ENCODE measurements at places on chromosomes 2 and 18.

DNA sequence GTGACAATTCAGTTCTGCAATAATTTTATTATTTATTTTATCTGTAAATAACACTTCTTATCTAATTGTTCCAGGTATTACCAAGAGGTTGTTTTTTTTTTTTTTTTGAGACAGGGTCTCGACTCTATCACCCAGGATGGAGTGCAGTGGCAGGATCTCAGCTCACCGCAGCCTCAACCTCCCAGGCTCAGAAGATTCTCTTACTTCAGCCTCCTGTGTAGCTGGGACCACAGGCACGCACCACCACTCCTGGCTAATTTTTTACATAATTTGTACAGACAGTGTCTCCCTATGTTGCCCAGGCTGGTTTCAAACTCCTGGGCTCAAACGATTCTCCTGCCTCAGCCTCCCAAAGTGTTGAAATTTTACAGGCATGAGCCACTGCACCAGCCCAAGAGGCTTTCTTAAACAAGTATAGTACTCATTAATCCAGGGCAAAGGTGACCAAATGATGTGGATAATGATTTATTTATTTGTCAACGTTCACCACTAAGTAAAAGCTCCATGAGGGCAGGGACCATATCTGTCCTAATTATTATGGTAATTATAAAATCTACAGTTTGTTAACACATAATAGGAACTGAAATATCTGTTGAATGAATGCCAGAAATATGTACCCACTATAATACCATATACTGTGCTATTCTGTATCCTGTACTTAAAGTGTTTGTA lies 12.0 kb downstream of the STK17B start:
- DNase-seq, result no peak

GRCh38 chr2:129821445-129821844 lies 158.0 kb upstream of the RAB6C start:
- no peak for DNase-seq

GRCh38 chr2:127106991-127107621 lies at the start of gene BIN1:
BIN1 (minus strand) TSS chr2:127107154; CDS start chr2:127106943, 211 bp downstream.
- peak; percentile 63 for DNase-seq

- no peak for DNase-seq
These were observed at the start of gene TCF23 for GRCh38 chr2:27148801-27149439. TCF23 (plus strand) TSS chr2:27149004; CDS start chr2:27149134, 130 bp downstream.

DNA sequence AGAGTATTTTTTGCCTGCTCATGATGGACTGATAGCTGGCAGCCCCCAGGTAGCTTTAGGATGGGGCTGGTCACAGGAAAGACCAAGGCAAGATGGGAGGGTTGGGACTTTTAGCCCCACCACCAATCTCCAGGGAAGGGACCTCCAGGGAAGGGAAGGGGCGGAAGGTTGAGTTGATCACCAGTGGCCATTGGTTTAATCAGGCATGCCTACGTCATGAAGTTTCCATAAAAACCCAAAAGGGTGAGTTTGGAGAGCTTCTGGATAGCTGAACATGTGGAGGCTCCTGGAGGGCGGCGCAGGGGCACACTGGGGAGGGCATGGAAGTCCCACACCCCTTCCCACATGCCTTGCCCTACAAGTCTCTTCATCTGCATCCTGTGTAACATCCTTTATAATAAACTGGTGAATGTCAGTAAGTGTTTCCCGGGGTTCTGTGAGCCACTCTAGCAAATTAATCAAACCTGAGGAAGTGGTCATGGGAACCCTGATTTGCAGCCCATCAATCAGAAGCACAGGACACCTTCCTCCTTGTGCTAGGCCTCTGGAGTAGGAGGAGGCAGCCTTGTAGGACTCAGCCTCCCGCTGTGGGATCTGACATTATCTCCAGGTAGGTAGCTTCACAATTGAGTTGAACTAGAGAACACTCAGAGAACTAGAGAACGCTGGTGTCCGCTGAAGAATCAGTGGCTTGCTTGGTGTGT lies 30.3 kb downstream of the RAB31 start:
- DNase-seq, result no peak

DNA sequence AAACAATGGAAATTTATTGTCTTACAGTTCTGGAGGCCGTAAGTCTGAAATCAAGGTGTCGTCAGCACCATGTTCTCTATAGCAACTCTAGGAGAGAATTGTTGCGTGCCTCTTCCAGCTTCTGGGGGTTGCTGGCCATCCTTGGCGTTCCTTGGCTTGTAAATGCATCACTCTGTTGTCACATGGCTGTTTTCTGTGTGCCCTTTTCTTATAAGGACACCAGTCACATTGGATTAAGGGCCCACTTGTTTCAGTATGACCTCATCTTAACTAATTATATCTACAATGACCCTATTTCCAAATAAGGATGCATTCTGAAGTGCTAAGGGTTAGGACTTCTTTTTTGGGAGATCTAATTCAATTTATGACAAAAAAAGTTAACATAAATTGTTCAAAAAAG lies 1.4 kb upstream of the PLEK start:
- no peak for DNase-seq

GRCh38 chr2:238667008-238667407 lies 180.9 kb upstream of the TWIST2 start:
- no peak for DNase-seq

- no peak for DNase-seq
These were observed 714 bp downstream of the HOXD10 start for GRCh38 chr2:176117162-176117822.

- no peak for DNase-seq
These were observed 6.2 kb downstream of the COPS9 start for GRCh38 chr2:240129731-240130392.

DNA sequence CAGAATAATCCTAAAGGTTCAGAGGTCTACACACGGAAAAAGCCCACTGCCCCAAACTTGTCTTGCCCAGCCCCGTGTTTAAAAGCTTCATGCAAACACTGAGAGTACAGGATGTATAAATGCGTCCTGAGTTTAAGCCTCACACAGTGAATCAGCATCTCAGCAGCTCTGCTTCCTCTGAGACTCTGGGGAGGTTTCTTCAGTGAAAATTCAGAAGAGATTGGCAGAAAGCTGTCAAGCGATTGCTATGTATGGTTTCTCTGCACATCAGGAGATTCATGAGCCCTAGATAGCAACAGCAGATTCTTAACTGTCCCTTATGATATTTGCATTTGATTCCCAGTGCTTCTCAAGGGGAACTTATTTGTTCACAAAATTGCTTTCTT lies 27.1 kb downstream of the CRACDL start:
- DNase-seq, result no peak

GRCh38 chr18:53025247-53025646 lies 685.2 kb downstream of the DCC start:
- DNase-seq, result no peak

- no peak for DNase-seq
These were observed 1312.3 kb upstream of the PIK3C3 start for GRCh38 chr18:40642692-40643229.

- no peak for DNase-seq
These were observed 181.1 kb downstream of the NEDD4L start for GRCh38 chr18:58225101-58225500.

- no peak for DNase-seq
These were observed 102.4 kb downstream of the TRIB2 start for GRCh38 chr2:12819103-12819475.

DNA sequence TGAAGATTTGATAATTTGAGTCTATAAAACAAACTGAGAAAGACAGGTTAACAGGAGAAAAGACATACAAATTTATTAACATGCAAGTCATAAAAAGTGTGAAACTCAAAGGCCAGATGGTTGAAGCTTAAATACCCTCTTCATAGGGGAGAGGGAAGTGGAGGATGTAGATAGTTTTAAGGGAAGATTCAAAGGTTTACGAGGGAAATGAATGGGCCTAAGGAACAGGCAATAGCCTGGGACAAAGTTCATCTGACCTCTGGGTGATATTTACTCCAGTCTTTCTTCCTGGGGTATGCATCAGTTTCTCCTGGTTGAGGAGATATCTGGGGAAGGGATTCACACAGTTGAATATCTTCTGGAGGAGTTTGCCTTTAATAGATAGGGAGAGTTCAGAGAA lies 215.0 kb upstream of the SP5 start:
- DNase-seq, result no peak

- DNase-seq, result no peak
These were observed 111.1 kb downstream of the TGFA start for GRCh38 chr2:70442301-70443077.

DNA sequence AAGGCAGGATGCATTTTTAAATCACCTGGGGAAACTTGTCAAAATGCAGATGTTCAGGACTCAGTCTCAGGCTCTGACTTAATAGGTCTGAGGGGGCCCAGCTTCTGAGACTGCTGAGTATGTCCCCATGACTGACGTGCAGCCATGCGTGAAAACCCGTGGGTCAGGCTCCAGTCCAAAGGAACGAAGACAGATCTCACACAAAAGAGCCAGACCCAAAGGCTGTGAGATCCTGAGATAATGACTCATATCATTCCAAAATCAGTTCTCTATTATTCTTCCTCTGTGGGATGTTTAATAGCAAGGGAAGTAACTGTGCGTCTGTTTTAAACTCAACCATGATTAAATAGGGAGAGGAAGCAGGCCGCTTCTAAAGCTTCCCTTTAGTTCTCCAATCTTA lies 107.4 kb upstream of the ACAA2 start:
- no peak for DNase-seq

DNA sequence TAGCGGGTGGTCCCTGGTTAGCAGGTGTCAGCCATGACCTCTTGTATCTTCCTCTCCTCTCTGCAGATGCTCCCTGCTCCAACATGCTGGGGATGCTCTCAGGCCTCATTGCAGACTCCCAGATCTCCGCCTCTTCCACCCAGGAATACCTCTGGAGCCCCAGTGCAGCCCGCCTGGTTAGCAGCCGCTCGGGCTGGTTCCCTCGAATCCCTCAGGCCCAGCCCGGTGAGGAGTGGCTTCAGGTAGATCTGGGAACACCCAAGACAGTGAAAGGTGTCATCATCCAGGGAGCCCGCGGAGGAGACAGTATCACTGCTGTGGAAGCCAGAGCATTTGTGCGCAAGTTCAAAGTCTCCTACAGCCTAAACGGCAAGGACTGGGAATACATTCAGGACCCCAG lies 60.8 kb downstream of the NRP2 start:
- DNase-seq, result no peak

GRCh38 chr2:33326100-33326499 lies 150.3 kb upstream of the RASGRP3 start:
- no peak for DNase-seq

- no peak for DNase-seq
These were observed 113.8 kb upstream of the EML6 start for GRCh38 chr2:54609647-54610046.

GRCh38 chr2:200455958-200456421 lies 53.9 kb downstream of the KCTD18 start:
- DNase-seq, result no peak

GRCh38 chr2:214019973-214020345 lies 390.9 kb upstream of the VWC2L start:
- DNase-seq, result no peak

DNA sequence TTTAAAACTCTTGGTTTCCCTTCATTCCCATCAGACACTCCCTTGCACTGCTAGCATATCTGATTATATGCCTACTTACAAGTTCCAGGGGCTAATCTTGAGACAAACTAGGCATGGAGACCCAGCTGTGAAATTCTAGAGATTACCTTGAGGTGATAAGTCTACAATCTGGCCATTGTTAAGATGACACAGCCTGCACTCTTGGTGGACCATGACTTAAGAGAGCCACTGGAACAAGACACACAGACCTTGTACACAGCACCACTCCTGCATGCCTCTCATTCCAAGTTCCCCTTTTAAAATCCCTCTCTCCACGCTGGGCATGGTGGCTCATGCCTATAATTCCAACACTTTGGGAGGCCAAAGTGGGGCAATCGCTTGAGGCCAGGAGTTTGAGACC lies 387.2 kb upstream of the DCC start:
- DNase-seq, result no peak

- DNase-seq, result no peak
These were observed 156.9 kb upstream of the GLI2 start for GRCh38 chr2:120578576-120579352.

- DNase-seq, result no peak
These were observed 34.7 kb upstream of the MBP start for GRCh38 chr18:77167251-77167650.

- no peak for DNase-seq
These were observed 47.1 kb downstream of the LBH start for GRCh38 chr2:30278419-30278818.

GRCh38 chr2:237512774-237513466 lies 25.9 kb downstream of the MLPH start:
- DNase-seq, result peak; percentile 54

GRCh38 chr2:140863713-140864112 lies 1267.1 kb downstream of the LRP1B start:
- no peak for DNase-seq

GRCh38 chr2:107466241-107466640 lies 360.5 kb upstream of the RGPD4 start:
- DNase-seq, result no peak

DNA sequence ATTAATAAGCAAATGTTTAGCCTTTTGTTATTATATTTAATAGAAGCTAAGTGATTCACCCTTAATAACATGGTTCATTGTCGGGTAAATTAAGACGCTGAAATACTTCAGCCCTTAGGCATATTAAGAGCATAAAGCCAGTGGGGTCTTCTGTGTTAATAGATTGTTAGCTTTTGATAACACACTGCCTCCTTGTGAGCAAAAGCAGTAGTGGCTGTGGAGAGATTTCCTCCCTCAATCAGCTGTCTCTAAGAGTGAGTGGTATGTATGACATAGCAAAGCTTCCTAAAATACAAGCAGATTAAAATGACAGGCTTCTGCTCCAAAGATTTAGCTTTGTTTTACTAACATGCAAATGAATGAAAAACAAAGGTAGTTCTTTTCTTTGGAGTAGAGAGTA lies 143.7 kb upstream of the SYT4 start:
- DNase-seq, result no peak

DNA sequence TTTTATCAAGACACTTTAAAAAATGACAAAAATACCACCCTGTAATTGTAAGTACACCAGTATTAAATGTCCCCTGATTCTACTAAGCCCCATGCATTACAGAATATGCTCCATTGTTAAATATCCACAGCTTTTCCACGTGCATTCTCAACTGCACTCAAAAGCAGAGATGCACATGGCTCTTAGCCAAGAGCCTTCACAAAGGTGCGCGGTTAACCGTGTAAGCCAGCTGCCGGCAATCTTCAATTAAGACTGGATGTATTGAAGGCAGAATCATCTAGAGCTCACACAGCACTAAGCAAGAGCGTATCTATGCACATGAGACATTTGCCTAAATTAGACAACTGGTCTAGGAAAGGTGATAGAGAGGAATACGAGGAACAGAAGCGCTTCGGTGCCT lies 278.3 kb downstream of the NAPG start:
- no peak for DNase-seq
